ENCODE measurements at places on chromosomes 3 and 15.

- no peak for DNase-seq
Measured at GRCh38 chr15:77830051-77830468, 197.3 kb upstream of the LINGO1 start.

DNA sequence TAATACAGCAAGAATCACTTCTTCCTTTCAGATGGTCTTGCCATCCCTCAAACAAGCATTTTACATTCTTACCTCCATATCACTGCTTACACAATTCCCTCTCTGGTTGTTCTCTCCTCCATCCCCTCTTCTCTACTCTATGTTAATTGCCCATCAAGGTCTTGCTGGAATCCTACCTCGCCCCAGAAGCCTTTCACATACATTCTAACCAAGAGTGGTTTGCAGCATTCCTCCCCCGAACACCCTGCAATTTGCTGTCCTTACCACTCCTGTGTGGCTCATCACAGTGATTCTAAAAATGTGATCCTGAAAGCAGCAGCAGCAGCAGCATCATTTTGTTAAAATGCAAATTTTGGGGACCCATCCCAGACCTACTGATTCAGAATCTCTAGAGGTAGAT is 30.6 kb downstream of the TNIK start:
- no peak for DNase-seq

DNA sequence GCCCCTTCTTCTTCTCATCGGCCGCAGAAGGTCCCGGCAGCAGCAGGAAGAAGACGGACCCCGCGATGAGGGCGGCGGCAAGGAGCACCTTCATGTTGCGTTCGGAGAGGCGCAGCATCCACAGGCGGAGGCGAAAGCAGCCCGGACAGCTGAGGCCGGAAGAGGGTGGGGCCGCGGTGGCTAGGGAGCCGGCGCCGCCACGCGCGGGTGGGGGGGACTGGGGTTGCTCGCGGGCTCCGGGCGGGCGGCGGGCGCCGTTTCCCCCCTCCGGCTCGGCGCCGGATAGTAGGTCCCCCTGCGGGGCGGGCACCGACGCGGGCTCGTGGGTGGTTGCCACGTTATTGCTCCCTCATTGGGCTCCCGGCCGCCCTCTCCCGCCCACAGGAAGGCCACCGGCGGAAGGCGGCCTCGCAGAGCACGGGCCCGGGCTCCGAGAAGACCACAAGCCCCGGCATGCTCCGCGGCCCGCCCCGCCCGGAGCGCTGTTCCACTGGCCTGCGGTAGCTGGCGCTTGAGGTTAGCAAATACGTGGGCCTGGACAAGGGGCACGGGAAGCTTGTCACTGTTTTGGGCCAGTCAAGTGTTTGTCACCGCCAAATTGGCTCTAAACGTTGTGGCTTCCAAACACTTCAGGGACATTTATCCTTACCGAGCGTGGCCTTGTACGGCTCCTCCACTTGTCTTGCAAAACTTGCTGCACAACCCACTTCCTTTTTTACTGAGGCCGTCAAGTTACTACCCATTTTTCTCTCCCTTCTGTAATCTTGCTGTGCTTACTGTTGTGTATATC is at the start of gene PPIB:
Gene PPIB (minus strand): TSS at position 154 of the 790 bp plus-strand sequence. CDS start 36 bp downstream, at position 118.
- peak; percentile 98 for DNase-seq

- no peak for DNase-seq
Measured at GRCh38 chr15:80856400-80856799, 77.2 kb downstream of the CEMIP start.

GRCh38 chr15:77243135-77243534 is 172.2 kb upstream of the TSPAN3 start:
- DNase-seq = no peak

DNA sequence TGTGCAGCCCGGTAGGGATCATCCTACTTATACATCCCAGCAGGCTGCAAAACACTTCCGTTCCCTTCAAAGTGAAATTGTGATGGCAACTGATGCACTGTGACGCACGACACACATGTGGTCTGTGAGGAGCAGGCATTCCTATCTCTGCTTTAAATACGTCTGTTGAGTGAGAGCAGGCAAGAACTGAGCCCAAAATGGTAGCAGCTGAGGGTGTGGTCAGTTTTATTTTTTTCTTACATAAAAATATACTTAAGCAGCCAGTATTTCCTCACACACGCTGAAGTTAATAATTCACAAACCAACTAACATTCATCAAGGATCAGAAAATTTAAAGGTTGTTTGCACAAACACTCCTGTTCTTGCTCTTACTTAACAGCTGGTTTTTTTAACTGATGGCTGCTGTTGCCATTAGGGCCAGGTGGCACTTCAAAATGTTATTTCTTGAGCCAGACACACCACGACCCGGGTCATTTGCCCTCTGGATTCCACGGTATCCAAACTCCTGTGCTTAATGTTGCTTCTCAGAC is 23.9 kb downstream of the LRIG1 start:
- DNase-seq = no peak

- no peak for DNase-seq
Measured at GRCh38 chr15:98537516-98538060, 110.8 kb upstream of the IGF1R start.

GRCh38 chr15:31332020-31332680 is 5.5 kb downstream of the KLF13 start:
- no peak for DNase-seq

- DNase-seq = no peak
Measured at GRCh38 chr3:106707347-106707746, 669.9 kb upstream of the CCDC54 start.

GRCh38 chr15:83549623-83550022 is 102.5 kb downstream of the SH3GL3 start:
- DNase-seq = peak; percentile 64

Measured in GF-D8 (cell line).